ENCODE measurements at places on chromosomes 6 and 20.

GRCh38 chr20:37407019-37407566 lies 61.2 kb downstream of the SRC start:
- no peak for DNase-seq

DNA sequence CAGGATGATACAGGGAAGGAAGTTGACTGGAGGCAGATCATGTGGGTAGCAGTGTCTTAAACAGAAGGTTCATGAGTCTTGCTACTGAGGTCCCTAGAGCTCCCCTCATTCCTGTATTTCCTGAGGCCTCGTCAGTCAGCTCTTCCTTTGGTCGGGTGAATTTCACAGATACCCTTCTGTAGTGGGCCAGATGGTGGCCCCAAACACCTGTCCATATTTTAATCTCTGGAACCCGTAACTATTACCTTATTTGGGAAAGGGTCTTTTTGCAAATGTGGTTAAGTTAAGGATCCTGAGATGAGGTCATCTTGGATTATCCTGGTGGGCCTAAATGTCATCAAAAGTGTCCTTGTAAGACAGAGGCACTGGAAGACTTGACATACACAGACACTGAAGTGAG lies 9.6 kb downstream of the KCNS1 start:
- DNase-seq, result no peak

GRCh38 chr6:144268794-144269349 lies 16.3 kb upstream of the UTRN start:
- DNase-seq, result no peak

DNA sequence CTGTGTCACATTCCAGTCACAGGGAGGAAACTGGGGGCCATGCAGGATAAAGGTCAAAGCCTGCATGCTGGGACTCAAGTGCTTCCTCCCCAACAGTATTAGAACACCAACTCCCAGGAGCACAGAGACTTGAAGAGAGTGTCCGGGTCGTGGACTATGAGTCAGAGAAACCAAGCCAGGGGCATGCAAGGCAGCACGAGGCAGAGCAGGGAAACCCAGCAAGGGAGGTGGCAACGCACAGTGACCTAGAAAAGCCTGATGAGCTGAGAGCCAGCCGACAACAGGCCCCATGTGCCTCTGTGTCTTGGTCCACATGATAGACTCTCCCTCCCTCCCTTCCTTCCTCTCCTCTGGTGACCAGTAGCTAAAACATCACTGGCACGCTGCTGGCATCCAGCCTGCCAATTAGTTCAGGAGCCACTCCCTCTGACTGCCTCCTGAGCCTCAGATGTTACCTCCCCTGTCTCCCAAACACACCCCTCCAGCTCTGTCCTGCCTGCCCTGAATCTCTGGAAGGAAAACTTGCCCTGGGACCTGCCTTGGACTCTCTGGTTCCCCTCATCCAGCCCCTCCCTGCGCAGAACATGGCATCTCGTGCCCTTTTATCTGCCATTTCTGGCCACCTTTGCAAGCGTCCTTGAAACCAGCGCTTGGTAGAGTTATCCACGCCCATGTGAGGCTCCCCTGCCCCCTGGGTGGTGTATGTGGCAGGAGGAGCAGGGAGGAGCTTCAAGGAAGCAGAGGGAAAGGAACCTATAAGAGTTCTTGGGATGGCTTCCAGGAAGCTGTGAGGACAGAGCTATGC lies 16.2 kb upstream of the RNF39 start:
- DNase-seq, result no peak

DNA sequence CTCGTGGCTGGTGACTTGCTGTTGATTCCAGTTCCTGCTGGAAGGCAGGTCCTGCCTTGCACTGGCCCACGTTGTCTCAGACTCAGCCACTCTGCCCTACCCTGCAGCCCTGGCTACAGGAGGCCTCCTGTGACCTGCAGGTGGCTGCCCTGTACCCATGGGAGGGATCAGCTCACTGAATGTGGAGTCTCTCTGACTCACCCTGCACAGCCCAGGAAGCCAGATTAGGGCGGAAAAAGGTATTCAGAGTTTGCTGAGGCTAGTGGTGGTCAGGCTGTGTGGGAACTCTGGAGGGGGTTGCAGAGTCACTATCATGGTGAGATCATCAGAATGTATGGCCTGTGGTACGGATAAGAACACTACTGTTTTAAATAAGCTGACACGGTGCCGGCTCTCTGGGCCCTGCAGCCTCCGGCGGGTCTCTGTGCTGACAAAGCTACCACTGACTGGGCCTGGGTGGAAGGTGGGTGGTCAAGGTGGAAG lies 24.7 kb upstream of the PYGB start:
- DNase-seq, result no peak

DNA sequence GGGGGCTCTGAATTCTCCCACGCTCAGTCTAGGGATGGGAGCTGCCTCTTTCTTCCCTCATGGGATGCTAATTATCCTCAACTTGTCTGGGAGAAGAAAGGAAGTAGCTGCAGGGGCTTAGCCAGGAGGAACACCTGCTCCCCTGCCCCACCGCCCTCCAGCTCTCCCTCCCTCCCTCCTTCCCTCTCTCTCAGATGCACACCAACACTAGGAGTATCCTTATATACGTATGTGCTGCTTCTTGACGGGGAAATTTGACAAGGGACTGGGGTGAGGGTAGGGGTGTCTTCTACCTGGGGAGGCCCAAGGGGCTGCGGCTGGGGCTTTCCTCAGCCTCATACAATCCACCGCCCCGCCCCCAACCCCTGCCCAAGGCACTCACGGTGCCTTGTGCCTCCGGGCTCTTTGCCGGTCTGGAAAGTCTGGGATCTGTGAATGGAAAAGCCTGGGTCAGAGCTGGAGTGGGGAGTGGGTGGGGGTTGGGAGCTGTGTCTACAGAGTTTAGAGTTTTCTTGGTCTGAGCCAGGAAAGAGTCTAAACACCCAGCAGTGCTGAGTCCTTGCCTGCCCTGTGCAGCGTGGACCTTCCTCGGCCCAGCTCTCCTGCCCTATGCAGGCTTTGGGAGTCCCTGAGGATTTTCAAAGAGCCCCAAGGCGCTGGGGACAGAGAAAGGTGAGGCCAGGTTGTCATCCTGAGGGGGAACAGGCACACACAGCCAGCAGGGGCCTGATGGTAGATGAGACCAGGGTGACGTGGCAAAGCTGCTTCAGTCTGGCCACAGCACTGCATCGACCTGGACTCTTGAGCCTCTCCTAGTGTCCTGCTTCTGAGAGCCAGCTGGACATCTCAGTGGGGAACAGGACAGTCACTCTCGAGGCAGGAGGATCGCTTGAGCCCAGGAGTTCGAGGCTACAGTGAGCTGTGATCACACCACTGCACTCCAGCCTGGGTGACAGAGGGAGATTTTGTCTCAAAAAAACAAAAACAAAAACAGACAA lies 29.3 kb upstream of the EMILIN3 start:
- no peak for DNase-seq

- DNase-seq, result no peak
These were observed 245.5 kb downstream of the PACRG start for GRCh38 chr6:162973151-162973872.

DNA sequence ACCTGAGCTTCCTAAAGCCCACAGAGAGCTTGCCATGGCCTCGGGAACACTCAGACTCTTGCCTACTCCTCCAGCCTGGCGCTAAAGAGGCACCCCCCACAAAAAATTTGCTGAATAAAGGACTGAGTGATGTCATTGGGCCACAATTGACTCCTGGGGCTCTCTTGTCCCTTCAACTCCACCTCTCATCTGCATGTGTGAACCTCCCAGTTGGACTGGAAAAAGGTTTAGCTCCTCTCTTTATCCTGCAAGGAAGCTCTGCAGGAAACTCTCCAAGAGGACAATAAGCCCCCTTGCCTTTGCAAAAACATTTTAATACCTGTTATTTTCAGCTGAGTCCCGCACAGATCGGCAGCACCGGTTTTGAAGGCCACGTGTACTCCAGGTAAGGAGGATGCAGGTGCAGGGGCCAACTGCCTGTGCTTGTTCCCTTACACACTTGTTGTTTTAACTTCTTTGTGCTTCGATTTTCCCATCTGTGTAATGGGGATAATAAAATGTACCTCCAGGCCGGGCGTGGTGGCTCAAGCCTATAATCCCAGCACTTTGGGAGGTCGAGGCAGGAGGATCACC lies 107.3 kb downstream of the TFAP2C start:
- no peak for DNase-seq

DNA sequence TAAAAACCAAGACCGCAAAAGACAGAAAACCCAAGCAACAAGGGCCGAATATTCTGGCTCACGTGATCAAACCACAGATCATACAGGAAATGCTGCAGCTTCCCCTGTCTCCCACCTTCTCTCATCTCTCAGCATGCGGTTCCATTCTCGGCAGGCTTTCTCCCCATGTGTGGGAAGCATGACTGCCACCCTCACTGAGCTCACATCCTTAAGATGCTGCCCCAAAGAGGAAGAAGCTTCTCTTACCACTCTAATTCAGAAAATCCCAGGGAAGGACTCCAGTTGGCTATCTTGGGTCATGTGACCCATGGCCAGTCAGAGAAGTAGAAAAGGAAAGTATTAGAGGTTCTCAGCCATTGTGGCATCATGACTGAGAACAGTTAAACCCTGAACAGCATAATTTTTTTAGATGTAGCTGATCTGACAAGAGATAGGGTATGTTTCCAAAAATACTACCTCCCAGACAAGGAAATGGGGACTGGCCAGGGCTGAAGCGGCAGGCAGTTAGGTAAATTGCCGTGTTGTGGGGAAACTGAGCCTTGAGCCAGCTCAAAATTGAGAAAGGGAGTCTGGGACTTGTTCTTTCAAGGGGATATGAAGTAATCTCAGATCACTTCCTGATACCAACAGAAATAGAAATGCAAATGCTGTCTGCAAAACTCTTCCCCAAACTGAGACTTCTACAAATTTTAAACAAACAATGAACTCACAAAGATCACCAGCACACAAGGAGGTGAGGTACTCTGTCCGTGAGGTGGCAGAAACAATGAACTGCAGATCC lies 37.1 kb upstream of the GRM4 start:
- no peak for DNase-seq

- no peak for DNase-seq
These were observed 82.7 kb downstream of the PTPRK start for GRCh38 chr6:128437685-128438084.

- DNase-seq, result no peak
These were observed 8.1 kb upstream of the BCKDHB start for GRCh38 chr6:80098392-80098791.

GRCh38 chr6:155125906-155126305 lies 130.8 kb downstream of the TIAM2 start:
- DNase-seq, result no peak

- DNase-seq, result no peak
These were observed 59.2 kb upstream of the KIF25 start for GRCh38 chr6:167937948-167938911.

All from NCI-H748 treated with DMSO at 0.1 percent for 48 hours (cell line).